ENCODE measurements at places on chromosomes 4 and X.

DNA sequence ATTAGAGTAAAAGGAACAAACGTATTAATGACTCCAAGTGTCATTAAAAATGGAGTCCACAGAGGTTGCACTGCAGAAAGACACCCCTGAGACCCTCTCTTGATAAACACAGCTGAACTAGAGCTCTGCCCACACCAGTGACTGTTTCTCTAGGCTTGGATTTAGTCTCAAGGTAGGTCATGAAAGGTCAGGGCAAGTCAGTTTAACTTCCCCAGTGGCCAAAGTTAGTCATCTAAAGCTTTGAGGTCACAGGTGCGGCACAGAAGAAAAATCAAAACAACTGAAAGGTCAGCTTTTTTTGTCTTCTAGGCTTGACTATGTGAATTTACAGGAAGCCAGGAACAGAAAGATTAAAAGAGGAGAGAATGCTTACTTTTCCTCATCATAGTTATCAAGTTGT is 749.6 kb downstream of the RAB28 start:
- DNase-seq, result no peak

DNA sequence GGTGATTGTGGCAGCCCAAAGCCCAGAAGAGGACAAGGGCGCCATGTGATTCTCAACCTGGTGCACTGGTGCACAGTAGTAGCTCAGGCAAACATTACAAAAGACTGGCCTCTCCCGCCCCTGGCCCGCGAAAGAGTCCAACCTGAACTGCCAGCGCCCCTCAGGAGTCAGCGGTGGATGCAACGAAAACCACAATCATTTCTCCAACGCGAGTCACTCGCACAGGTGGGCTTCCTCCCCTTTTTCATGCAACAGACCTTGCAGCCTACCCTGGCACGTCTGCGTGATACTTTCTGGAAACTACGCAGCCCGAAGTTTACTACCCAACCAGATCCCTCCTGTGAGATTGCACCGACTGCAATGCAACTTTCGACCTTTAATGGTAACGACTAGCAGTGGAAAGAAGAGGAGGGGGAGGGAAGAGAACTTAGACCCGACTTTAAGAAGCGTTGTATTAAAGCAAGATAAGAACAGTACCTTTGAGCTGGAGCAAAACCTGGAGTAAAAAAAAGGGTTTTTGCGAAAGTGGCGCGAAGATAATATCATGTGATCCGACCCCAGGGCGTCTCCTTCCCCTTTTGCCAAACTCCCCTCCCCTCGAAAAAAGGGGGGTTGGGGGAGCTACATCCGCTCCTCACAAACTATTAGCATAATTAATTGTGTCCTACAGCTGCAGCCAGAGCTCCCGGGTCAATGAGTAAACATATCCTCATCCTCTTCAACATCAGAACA is 63.3 kb upstream of the CCDC160 start:
- DNase-seq, result no peak

- no peak for DNase-seq
These were observed 156.8 kb upstream of the SFRP2 start for GRCh38 chr4:153945704-153946103.

DNA sequence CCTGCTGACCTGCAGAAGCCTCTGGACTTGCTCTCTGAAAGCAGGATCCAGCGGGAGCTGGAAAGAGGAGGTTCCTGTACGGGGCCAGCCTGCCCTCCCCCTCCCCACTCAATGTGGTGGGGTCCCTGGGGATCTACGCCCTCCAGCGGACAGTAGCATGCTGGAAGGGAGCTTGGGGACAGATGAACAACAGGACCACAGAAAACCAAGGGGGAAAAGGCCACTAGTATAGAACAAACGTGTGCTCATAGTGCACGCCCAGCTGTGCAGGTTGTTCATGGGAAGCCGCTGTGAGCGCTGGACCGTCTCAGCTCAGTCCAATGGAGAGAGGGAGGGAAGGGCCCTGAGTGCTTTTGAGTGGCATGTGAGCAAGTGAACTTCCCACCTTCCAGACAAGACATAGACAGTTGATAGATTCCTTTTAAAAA is 15.8 kb downstream of the HMX1 start:
- no peak for DNase-seq

GRCh38 chr4:108384544-108384943 is 215.8 kb upstream of the LEF1 start:
- DNase-seq, result no peak

DNA sequence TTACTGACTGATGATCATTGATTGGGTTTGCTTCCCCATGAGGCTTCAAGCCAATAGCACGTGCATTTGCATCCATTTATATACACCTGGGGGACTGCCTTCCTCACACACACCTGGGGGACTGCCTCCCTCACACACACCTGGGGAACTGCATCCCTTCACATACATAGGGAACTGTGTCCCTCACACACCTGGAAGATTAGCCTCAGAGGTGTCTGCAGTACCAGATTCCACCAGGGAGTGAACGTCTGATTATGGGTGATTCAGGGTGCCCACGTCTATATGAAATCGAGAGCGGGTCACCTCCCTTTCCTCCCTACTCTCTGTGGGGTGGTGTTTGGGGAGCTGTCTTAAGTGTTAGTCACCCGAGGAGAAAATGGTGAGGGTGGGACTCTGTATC is 16.9 kb downstream of the CD99 start:
- no peak for DNase-seq

DNA sequence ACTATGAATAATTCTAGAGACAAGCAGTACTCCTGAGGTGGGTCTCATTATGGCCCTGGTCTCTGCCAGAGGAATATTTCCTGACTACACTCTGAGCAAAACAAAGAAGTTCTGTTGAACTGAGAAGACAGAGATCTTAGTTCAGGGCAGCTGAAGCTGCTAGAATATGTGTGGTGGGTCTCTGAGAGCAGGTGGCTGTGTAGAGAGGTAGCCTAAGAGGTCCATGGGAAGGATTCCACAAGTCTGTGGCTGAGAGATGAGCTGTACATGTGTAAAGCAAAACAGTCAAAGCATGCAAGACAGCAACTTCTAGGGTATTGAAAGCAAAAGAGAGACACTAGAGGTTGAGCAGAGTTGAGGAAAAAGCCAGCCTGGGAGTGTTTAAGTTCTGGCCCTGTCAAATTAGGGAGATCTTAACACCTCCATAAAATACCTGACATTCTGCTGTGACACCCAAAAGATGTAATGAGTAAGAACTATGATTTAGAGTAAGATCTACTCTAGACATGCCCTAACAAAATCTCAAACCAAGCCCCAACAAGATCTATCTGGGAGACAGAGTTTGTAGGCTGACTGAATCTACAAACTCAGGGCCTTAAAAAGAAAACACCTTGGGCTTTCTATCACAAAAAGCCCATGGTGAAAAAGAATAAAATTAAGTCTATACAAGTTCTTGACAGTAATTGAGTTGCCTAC is 274.4 kb downstream of the BANK1 start:
- DNase-seq, result no peak

- DNase-seq, result no peak
These were observed 52.5 kb downstream of the SORCS2 start for GRCh38 chr4:7244751-7245320.

DNA sequence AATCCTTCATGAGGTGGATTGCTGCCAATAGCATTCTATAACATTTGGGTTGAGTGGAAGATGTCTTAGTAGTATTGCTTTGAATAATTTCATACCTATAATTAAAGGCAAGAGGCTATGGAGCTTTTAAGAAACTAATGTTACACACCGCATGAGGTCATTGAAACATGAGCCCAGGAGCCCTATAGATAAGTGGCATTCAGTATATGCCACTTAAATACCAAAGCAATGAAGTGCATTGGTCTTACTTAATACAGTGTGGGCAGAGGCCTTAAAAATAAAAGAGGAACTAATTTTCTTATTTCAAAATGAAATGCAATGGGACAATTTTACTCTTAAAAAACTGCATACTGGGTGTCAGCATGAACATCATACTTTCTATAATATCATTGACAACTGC is 47.5 kb downstream of the SPATA18 start:
- no peak for DNase-seq

DNA sequence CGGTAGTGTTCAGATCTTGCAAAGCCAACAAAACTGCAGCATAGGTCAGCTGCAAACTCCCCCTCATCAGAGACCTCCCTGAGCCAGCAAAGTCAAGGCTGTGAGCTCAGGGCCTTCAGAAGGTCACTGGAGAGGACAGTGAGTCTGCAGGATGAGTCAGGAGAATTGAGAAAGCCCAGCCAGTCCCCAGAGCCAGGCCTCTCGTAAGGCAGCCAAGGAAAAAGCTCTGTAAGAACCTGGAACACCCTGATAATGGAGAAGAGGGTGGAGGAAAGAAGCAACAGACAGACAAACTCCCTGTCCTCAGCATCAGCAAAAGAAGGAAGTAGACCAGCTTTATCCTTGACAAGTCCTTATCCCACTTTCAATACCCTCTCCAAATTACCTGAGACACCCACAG is 33.0 kb downstream of the GRIA3 start:
- DNase-seq, result no peak

DNA sequence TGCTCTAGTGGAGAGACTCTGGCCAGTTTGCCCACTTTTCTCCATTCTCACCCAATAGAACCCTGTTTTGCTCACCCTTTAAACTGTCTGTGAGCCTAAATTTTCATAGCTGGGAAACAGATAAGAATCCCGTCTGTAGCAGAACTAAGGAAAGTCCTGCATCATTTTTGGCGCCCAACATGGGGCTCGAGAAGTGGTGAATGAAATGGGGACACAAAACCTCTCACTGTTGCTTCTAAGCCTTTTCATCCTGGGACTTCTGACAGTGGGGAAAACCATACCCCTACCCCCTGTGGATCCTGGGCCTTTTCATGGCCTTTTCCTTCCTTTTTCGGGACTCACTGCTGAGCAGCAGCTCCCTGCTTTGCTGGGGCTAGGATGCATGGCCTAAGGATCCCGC is 189.9 kb downstream of the INPP4B start:
- DNase-seq, result no peak

DNA sequence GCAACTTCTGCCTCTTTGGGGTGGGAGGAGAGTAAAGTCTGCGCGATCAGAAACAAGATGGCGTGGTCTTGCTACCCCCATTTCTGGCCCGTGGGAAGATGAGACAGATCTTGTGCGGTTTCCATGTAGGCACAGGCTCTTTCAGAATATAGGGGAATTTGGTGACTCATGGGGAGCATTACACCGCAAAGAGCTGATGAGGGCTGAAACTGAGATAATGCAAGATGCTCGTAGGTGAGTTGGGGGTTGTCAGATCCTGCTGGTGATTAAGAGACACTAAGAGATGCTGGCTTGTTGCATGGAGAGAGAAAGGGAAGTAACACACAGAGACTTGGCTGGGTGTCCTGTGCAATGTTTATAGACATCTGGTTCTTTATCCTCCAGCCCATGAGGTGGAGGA is 1.5 kb downstream of the EVC start:
- DNase-seq, result no peak

- no peak for DNase-seq
These were observed 287.0 kb upstream of the TET2 start for GRCh38 chr4:104859601-104860237.

GRCh38 chrX:41707218-41707617 is 16.8 kb upstream of the GPR82 start:
- DNase-seq, result no peak

DNA sequence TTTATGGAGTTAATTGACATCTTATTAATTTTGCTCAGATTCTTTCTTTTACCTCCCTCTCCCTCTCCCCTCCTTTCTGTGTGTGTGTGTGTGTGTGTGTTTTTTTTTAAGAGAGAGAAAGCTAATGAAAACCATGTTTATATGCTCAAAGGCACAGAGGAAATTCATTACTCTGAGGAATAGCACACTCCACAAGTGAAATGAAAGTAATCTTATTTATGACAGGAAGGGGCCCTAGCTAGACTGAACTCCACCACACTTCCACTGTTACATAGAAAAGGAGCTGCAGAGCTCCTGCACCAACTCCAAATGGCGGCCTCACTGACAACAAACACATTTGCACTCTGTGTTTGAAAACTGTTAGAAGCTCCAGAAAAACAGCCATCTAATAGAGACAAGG is 150.6 kb downstream of the RASL11B start:
- no peak for DNase-seq

DNA sequence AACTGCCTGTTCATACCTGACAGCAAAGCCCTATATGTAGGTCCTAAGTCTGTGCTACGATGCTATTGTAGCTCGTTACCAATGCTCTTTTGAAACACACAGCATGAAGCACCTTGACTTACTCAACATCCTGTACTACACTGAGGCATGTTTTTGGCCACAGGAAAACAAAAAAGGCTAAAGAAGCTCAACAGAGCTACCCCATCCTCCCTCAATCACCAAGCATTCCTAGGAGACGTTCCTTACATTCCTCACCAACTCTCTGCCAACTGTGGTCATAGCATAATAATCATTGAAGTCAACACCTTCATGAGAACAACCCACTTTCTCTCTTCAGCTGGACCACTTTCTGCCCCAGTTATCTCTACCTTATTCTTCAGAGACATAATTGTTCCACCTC is 73.7 kb upstream of the SLC25A43 start:
- DNase-seq, result no peak

- no peak for DNase-seq
These were observed 3.1 kb downstream of the PHEX start for GRCh38 chrX:22035236-22035635.

DNA sequence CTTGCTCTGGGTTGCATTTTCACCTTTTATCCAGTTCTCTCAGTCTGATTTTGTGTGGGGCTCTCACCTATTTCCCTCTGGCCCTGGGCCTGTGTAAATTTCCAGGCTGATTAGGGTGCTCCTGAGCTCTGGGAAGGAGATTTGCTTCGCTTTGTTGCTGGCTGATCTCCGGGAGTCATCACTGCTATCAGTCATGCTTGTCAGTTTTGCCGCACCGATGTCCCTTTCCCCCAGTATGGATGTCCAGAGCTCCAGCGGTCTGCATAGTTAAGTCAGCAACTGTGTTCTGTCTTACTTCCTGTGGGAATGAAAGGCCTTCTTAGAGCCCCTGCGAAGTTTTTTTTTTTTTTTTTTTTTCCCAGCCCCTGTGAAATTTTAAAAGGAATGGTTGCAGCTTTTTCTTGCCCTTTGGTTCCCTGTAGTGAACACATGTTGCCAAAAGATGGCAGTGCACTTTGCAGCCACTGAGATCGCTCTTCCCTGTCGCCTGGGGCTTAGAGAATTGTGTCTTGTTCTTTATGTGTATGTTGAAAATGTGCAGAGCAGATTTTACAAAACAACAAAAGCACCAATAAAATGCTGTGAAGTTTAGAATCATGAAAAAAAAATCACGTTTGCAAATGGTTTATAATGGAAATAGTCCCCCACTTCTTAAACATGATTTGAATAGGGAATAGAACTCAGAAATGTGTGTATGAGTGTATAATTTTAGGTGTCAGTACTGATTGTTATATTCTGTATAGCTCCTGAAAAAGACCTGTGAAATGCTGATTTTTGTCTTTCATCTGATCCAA is 109.1 kb upstream of the SLC4A4 start:
- no peak for DNase-seq

- DNase-seq, result no peak
These were observed 348.6 kb downstream of the TRAM1L1 start for GRCh38 chr4:116736756-116737155.

GRCh38 chr4:124727331-124727890 is 14.9 kb upstream of the ANKRD50 start:
- DNase-seq, result no peak

- no peak for DNase-seq
These were observed 67.4 kb downstream of the EDNRA start for GRCh38 chr4:147548256-147548655.

- no peak for DNase-seq
These were observed 2025.2 kb upstream of the IGFBP7 start for GRCh38 chr4:59135248-59135985.

All from AML-193 (cell line).